ENCODE measurements at places on chromosomes 7 and 10.

DNA sequence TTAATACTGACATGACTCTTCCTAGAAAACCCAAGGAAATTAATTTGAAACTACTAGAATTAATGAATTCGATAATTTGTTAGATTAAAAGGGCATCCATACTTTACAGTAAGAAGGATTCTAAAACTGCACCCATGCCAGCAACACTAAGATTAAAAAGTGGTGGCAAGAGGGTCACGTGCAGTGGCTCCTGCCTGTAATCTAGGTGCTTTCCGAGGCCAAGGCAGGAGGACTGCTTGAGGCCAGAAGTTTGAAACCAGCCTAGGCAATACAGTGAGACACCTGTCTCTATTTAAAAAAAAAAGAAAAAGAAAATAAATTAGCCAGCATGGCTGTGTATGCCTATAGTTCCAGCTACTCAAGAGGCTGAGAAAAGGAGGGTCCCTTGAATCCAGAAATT lies 58.2 kb downstream of the SRPK2 start:
- DNase-seq = no peak

- DNase-seq = no peak
Measured at GRCh38 chr7:28623105-28623730, 210.9 kb downstream of the CREB5 start.

DNA sequence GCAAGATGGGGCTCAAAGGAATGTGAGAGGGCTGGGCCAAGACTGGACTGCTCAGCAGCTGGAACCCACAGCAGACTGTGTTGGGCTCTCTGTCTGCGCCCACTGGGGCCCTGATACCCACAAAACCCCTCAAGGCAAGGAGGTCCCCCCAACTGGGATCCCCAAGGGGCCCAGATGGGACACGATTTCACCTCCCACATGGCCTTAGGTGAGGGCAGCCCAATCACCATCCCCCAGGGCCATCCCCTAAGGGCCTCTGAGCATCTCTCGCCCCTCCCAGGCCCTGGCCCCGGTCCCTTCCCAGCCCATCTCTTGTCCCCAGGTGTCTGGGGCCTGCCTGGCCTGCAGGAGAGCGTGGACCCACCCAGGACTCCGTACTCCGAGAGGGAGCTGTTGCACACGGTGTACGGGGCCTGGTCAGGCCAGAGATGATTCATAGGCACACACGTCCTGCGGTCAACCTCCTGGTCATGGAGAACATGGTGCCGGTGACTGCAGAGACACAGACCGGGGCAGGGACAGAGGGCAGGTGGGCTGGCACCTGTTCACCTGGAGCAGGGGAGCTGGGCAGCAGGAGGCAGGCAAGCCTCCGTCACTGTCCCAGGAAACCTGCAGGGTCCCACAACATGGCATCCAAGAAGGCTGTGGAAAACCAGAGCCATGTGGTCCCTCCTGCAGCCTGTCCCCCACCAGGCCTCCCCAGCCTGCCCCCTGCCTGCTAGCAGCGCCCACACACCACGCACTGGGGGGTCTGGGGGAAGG lies 21.6 kb downstream of the OGDHL start:
- no peak for DNase-seq

- DNase-seq = no peak
Measured at GRCh38 chr7:155316427-155317113, 18.9 kb downstream of the INSIG1 start.

DNA sequence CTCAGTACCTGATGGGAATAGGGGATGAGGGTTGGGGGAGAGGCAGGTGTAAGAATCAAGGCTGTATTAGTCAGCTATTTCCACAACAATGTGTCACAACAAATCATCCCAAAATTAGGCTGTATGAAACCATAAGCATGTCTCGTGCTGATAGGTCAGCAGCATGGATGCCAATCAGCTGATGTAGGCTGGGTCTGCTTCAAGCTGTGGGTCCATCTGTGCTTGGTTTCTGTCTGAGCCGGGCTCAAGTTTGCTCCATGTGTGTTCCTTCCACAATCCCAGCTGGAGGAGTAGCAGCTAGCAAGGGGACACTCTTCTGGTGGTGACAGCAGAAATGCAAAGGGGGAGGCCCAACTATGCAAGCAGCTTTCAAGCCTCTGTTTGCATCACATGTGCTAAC lies 97.9 kb upstream of the ZNF746 start:
- no peak for DNase-seq

GRCh38 chr7:46162609-46163008 lies 241.5 kb upstream of the IGFBP3 start:
- no peak for DNase-seq

DNA sequence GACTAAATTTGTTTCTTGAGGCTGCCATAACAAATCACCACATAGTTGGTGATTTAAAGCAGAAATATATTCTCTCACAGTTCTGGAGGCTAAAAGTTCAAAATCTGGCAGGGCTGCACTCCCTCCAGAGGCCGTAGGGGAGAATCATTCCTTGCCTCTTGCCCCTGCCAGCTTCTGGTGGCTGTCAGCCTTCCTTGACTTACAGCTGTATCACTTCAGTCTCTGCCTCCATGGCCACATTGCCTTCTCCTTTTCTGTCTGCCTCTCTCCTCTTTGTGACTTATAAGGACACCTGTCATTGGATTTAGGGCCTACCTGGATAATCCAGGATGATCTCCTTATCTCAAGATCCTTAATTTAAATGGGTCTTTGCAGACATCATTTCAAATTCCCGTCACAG lies 5.8 kb upstream of the LRRC4 start:
- DNase-seq = no peak

DNA sequence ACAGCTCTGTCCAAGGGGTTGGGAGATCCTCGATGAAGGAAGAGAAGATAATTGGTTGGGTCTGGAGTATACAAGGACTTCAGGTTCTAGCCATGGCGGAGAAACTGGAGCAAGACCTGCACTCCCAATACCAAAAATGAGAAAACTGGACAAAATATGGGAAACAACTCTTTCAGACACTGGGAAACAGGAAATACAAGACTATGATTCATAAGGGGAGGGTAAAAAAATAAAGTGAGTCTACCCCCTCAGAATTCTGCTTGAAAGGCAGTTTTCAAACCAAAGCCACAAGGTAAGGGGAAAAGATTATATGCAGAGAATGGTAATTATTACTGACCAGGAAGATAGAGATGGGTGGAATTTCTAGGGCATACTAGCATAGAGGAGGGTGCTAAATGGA lies 10.2 kb upstream of the SEC61G start:
- no peak for DNase-seq

GRCh38 chr10:35212856-35213255 lies 86.2 kb downstream of the CREM start:
- no peak for DNase-seq

DNA sequence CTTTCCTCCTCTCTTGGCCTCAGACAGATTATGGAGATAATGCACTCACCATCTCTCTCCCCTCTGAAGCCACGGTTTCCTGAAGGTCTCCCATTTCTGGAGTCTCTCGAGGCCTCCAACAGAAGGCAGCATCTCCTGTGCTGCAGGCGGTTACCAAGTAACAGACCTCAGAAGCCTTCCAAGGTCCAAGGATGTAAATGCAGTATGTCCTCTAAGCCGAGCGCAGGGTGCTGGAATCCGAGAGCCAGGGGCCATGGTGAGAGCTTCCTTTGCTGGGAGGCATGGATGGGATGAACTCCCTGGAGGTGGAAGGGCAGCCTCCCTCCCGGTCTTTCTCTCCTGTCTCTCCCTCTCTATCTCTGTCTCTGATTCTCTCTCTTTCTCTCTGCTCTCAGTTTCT lies 79.8 kb downstream of the ADARB2 start:
- no peak for DNase-seq

- DNase-seq = no peak
Measured at GRCh38 chr10:31025142-31025541, 6.5 kb downstream of the ZNF438 start.
